ENCODE measurements at places on chromosomes 1 and 21.

- no peak for DNase-seq
Measured at GRCh38 chr21:42799948-42800347, 79.4 kb downstream of the WDR4 start.

GRCh38 chr1:108000620-108001111 is 35.7 kb upstream of the VAV3 start:
- no peak for DNase-seq

- DNase-seq: no peak
Measured at GRCh38 chr1:59261537-59261936, 35.4 kb upstream of the FGGY start.

DNA sequence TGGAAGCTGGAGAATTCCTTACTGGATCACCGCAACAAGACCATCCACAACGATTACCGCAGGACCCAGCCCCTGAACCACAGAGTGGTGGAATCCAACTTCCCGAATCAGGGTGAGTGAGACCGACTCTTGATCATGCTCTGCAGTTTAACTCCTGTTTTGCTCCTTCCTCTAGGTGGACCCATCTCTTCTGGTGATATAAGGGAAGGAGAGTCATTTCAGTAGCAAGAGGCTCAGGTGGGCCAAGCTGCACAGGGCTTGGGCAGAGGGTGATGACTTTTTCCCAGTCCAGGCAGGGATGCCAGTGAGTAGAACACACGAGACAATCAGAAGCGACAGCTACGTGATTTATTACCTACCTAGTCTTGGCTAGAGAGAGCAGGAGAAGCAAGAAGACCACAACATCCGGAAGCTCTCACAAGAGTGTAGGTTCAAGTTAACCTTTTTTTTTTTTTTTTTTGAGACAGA is 25.2 kb downstream of the CA6 start:
- DNase-seq: no peak

DNA sequence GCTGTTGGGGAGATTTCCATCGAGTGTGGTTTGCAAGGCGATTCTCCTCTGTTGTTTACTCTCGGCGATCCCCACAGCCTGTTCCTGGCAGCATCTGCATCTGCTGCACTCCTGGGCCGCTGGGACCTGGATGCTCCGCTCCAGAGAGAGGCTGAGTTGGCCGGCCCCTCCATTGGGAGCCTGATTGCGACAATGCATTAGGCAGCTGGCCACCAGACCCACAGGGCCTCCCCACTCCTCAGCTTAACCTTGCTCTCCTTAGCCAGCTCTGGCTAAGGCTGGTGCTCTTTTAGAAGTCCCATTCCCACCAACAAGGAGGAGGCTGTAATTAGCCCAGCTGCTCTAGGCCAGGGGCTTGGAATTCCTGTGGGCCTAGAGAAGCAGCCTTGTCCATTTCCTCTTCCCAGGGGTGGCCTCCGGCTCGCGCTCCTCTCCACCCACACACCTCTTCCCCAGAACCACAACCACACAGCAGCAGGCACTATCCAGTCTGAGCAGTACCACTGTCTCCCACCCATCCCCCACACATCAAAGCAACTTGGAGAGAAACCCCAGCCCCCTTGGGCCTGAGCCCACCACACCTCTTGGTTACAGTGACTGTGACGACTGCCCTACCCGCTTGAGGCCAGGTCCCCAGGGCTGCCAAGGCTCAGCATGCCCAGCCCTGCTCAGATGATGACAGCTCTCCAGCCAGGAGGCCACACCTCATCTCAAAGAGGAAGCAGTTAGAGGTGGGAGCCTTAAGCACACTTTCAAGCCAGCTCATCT is 193.8 kb upstream of the EDN2 start:
- no peak for DNase-seq

DNA sequence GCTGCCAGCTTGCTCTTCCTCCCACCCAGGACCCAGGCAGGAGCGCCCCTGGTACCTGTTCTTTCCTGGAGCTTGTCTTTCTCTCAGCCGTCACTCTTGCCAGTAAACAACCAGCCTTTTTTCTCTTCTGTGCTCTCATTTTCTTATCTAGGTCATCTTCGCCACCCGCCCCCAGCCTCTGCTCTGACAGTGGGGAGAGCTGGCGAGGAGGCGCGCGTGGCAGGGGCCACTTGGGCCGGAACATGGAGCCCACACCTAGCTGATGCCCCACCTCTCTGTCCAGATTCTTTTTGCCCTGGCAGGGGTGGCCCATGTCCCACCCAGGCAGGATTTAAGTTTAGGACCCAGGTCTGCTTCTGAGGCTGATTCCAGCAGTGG is 32.3 kb downstream of the PROK1 start:
- no peak for DNase-seq

DNA sequence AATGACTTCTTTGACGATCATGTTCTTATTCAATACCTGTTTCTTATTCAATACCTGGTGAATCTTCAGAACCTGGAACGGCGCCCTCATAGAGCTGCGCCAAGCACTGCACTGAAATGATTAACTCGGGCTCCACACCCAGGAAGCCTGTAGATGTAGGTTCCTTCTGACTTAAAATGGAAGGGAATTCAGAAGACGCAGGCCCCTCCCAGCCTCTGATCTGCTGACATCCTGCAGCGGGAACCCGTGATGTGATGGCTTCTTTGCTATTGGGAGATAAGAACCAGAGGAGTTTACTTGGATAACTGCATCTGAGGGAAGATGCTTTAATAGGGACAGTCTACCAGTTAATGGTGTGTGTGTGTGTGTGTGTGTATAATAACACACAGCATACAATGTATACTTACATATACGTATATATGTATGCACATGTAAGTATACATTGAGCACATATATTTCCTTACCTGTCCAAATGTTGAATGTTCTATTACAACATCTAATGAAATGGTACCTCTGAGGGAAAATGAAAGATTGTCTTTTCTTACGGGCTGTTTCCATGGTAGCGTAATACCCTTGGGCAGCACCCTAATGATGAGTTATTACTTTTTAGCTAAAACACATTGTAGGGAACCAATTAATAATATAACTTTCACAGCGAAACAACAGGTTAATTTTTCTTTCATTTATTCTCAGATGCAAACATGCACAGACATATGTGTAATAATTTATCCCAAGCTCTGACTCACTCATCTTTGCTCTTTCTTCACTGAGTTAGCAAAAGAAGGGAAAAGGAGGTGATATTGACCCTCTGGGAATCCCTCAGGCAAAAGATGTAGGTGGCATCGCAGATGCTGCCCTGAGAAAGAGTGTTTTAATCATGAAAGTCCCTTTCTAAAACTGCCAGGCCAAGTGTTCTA is 379.8 kb downstream of the SIPA1L2 start:
- no peak for DNase-seq

DNA sequence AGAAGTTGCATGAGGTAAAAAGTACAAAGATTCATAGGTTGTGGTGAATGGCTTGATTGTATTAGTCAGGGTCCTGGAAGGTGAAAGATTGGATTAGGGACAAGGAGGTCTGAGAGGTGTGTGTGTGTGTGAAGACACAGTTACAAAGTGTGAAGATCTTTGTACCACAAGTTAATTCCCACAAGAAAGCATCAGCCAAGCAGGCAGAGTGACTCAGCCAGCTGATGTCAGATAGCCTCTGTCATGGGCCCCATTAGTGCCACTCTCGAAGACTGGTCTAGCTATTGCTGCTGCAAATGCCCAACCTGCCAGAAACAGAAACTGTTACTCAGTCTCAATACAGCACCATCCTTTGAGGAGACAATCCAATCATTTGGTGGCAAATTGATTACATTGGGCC is 96.5 kb downstream of the DTL start:
- DNase-seq: peak; percentile 16

GRCh38 chr1:2267051-2267830 is 39.1 kb downstream of the SKI start:
- no peak for DNase-seq

- DNase-seq: no peak
Measured at GRCh38 chr1:177754603-177755002, 215.3 kb downstream of the SEC16B start.

GRCh38 chr21:45079351-45079750 is 5.0 kb downstream of the ADARB1 start:
- DNase-seq: no peak
